Right renal pelvis (tissue), 4 donors: ENCODE measurements at places on chromosomes 16 and 17.

- no peak for DNase-seq
Observed at GRCh38 chr17:76252040-76252954, 12.0 kb upstream of the RNF157 start.

GRCh38 chr16:66690106-66690847 is 6.3 kb downstream of the CMTM4 start:
- DNase-seq: no peak

- no peak for DNase-seq
Observed at GRCh38 chr17:2056206-2057174, 1.6 kb downstream of the HIC1 start.

- DNase-seq: no peak
Observed at GRCh38 chr16:11250786-11251524, 5.0 kb downstream of the SOCS1 start.

- DNase-seq: no peak
Observed at GRCh38 chr17:77476931-77477805, 336.4 kb downstream of the SEC14L1 start.

DNA sequence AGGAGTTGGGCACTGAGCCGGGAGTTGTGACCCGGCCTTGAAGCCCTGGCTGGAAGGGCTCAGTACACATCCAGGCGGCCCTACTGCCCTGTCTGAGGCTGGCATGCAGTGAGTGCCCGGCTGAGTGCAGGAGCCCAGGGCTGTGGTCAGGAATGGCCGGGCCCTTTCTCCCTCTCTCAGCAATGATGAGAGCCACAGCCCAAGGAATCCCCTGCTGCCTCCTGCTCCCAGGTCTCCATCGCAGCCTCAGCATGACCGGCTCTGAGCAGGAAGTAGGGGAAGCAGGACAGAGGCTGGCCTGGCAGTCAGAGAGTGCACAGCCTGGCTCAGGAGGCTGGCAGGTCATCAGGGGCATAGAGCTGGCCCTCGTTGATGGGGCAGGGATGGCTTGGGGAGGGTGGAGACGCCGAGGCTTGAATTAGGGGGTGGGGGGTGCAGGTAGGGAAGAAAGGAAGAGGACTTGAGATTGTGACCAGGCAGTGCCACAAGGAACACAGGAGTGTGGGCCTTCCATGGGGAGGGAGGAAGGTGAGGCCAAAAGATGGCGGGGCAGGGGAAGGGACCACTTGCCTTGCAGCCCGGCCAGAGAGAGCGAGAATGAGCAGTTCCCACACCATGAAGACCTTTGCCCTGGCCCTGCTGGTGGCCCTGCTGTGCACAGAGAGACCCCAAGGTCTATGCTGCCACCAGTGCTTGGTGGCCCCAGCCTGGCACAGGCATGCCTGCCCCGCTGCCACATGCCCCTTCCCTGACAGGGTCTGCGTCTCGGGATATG is 32.1 kb upstream of the KRT17 start:
- no peak for DNase-seq

GRCh38 chr17:37098910-37099664 is 150.3 kb downstream of the AATF start:
- no peak for DNase-seq

- DNase-seq: no peak
Observed at GRCh38 chr16:595942-596735, 6.3 kb downstream of the RAB40C start.

- no peak for DNase-seq
Observed at GRCh38 chr17:61908292-61909037, 19.3 kb downstream of the INTS2 start.

DNA sequence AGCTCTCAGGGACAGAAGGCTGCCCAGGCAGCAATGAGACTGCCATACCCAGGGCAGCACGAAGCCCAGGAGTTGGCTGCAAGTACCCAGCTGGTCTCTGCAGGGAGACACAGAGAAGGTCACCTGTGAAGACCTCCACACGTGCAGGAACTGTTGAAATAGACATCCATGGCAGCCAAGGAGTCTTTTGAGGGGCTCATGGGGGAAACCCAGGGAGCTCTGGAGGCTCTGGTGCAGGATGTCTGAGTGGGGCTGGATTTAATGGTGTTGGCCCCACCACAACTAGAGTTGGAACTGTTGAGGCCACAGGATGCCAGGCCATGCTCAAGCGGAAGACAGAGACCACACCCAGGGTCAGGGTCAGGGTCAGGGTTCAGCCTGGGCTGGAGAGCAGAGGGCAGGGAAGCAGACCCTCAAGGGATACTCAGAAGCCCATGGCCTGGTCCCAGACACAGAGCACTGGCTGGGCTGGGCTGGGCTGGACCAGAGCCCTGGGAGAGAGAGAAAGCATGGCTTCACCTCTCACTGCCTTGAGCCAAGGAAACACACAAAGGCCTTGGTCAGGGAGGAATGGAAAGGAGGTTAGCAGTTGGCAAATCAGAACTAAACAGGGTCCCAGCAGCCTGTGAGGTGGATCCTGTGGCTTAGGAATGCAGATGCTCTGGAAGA is 21.4 kb downstream of the PITPNM3 start:
- DNase-seq: no peak

DNA sequence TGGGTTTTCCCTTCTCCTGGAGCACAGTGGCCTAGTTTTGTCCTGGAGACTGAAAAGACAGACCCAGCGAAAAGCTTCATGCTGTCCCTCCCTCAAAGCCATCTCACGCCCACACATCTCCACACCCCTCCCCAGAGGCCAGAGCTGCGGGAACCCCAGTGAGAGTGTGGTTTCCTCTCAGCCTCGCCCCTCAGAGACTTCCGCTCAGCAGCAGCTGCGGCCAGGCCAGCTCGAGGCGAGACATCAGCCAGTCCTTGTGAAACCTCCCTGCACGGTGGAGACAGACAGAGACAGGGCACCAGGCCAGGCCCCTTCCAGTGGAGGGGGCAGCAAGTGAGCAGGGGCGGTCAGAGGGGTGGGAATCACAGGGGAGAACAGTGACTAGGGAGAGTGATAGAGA is 77.0 kb upstream of the TNRC6C start:
- no peak for DNase-seq

GRCh38 chr16:81427219-81427618 is 17.4 kb upstream of the CMIP start:
- no peak for DNase-seq

GRCh38 chr17:79948945-79949655 is 86.6 kb downstream of the TBC1D16 start:
- DNase-seq: no peak
